Frontal cortex (tissue), 4 donors: ENCODE measurements at places on chromosomes 3 and 15. TPM values are rescaled to one million over a fixed set of nuclear protein-coding genes. Genes with fewer than 3 reads are reported as not detected.

GRCh38 chr15:88255087-88255483 is 1.5 kb downstream of the NTRK3 start:
- DNase-seq: no peak

DNA sequence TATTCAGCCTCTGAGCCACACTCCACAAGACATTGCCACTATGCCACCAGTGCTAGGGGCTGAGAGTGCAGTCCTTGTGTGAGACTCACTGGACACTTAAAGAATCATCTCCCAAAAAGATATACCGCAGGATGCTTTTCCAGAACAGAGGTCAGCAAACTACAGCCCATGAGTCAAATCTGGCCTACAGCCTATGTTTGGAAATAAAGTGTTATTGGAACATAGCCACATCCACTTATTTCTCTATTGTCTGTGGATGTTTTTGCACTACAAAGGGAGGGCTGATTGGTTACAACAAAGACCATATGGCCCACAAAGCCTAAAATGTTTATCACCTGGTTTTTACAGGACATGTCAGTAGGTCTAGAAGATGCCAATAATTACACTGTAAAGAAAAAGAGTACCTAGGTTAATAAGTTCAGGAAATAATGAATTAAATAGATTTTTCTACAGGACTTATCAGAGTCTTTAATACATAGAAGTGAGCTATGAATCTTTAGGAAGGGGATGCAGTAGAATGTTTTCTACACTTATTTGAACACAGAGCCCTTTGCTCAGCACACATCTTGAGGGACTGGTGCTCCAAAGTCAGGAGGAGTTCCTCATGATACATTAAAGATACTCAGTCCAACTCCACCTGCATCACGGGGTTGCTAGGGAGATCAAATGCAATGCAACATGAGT is 26.3 kb downstream of the SRGAP3 start:
- no peak for DNase-seq

GRCh38 chr3:5212628-5213573 is 25.4 kb downstream of the EDEM1 start:
- no peak for DNase-seq

EPM2AIP1 gene
- total RNA-seq: 57.9 TPM

DNA sequence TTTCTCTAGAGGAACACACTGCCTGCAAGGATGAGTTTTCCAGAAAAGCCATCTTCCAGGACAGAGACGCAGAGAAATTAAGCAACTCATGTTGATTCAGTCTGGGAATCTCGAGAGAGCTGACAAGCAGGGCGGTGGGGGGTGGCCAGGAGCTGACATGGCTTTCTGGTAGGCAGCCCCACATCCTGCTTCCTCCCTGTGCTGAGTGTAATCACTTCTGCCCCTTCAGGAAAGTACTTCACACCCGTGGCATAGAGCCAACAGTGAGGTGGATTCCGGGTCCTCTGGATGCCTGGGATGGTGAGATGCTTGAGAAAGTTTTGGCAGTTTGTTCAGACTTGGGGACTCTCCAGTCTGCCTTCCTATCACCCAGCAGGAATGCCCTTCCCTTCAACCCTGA is 221.1 kb downstream of the SLCO3A1 start:
- no peak for DNase-seq

DNA sequence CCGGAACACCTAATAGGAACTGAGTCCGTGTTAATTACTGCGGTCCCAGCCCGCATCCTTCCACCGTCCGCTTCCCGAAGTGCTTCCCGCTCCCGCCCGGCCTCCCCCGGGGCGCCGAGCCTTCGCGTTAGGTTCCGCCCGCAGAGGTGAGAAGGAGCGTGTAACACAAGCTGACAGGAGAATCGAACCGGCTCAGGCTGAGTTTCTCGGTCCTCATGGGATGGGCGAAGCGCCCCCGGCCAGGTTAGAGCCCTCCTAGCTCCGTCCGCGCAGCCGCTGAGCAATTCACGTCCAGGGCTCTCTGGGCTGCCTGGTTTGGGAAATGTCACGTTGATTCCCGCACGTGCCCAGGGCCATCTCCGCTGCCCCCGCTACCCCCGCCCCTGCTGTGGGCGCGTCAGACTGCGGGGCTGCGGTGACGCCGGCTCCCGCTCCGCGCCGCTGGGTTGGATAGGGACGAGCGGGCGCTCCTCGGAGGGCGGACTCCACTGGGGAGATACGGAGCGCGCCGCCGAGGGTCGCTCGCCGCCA is 954 bp downstream of the CLDN11 start:
- peak; percentile 64 for DNase-seq

- DNase-seq: no peak
Observed at GRCh38 chr15:74696398-74696729, 540 bp upstream of the EDC3 start.

- DNase-seq: peak; percentile 10
Observed at GRCh38 chr3:179882292-179882691, 154.4 kb downstream of the PEX5L start.

GRCh38 chr3:109118584-109118983 is 650 bp upstream of the MORC1 start:
- no peak for DNase-seq

DNA sequence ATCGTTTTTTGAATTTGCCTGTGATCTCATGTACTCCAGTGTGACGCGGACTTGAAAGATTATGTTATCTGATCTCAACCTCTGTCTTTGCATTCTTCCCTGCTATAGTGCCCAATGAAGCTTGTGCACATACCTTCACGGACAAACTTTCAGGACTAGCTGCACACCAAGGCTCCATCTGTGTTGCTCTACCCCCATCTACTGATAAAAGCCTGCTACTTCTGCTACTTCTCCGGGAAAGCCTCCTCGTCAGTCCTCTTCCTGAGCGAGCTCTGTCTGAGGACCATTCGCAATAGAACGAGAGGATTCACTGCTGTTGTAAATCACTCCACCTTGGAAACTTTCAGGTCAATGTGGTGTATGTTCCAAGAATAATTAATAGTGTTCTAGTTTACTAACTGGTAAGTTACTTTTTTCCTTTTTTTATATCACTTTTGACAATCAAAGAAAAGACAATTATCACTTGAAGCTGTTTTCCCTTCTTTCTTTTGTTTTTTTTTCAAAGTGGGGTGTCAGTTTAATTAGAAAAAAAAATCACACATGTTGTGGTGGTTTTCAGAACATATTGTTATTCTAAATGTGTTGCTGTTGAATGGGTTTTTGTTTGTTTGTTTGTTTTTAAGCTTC is 217.6 kb downstream of the ARRDC4 start:
- peak; percentile 18 for DNase-seq

ABHD5 gene
- total RNA-seq: 26.1 TPM

DNA sequence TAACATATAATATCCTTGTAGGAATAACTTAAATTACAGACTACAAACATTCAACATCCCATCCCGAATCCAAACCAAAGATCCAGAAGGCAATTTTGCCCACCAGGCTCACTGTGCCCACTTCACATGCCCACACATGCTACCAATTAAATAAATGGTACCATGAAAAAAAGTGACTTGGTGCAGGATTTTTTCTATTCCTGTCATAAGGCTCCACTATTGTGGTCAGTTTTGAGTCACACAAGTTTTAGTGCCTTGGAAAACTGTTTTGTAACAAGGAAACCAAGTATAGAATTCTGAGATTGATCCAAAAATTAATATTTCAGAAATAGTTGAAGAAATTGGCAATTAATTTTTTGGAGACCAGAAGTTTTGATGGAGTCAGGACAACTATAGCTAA is 470.1 kb upstream of the THBS1 start:
- no peak for DNase-seq

- DNase-seq: no peak
Observed at GRCh38 chr3:178583963-178584575, 47.8 kb downstream of the KCNMB2 start.

DNA sequence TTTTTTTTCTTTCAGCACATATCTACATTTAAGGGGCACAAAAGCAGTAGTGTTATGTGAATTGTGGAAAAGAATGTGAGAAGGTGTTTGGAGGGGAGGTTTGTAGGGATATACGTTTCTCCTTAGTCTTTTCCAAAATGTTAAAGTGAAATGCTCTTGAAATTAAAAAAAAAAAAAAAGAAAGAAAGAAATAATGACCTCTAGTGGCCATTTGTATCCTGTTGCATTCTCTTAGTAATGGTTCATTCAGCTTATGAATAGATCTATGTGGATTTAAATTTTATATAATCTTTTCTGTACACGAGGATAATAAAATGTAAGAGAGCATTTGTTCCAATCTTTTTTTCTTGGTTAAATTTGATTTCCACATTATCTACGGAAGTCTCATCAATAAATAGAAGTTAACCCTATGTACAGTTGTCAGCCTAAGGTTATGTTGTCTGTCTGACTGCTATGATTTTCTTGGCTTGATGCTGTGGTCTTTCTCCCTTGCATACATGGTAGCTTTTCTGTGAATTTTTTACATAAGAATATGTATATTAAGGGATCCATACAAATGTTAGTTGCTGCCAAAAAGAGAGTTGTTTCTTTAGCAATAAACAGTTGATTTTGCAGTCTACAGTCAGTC is 1.7 kb downstream of the P2RY13 start:
- no peak for DNase-seq

KLF15 gene
- 2.0 TPM for total RNA-seq

ZNF280D gene
- 113 TPM for total RNA-seq

SAMMSON gene
- not detected for total RNA-seq

- DNase-seq: no peak
Observed at GRCh38 chr3:177622520-177622919, 425.2 kb upstream of the TBL1XR1 start.

DNA sequence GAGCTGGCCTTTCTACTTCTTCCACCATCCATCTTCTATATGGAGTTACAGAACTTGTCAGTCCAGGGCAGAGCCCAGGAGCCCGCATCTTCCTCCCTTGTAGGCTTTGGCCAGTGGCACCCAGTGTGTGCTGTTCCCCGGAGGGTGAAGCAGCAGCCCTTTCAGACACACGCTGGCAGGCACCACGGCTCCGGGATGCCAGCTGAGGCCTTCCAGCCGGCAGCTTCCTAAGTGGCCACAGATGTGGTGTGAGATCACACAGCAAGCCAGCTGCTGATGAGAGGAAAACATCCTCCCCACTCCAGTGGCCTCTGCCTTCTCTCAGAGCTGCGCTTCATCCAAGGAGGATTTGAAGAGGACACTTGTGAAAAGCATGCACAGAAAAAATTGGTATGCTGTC is 24.1 kb downstream of the CRABP1 start:
- peak; percentile 60 for DNase-seq

DNA sequence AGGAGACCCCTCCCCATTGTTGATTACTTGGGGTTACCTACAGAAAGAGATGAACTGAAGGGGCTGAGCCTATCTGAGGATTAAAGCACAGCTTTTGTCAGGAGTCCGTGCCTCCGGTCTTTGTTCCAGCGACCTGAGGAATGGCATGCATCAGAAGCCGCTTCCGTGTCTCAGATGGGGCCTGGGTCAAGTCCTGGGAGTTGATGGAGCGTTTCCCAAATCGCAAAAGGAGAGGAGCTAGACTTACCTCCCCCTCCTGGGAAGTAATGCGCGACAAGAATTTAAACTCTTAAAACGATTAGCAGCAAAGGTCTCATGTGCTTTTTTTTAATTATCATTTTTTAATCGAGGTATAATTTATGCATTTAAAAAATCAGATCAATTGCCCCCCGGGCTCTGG is 983 bp upstream of the ALDH1A3 start:
- no peak for DNase-seq

GOLGA6A gene
- under 0.01 TPM for total RNA-seq

GRCh38 chr3:185824051-185825005 is 514 bp downstream of the IGF2BP2 start:
- peak; percentile 19 for DNase-seq

KNG1 gene
- total RNA-seq: not detected

- DNase-seq: peak; percentile 35
Observed at GRCh38 chr3:65597226-65597951, 441.3 kb downstream of the MAGI1 start.
